NCI-H748 treated with DMSO at 0.1 percent for 48 hours (cell line): ENCODE measurements at places on chromosomes 1 and 21.

DNA sequence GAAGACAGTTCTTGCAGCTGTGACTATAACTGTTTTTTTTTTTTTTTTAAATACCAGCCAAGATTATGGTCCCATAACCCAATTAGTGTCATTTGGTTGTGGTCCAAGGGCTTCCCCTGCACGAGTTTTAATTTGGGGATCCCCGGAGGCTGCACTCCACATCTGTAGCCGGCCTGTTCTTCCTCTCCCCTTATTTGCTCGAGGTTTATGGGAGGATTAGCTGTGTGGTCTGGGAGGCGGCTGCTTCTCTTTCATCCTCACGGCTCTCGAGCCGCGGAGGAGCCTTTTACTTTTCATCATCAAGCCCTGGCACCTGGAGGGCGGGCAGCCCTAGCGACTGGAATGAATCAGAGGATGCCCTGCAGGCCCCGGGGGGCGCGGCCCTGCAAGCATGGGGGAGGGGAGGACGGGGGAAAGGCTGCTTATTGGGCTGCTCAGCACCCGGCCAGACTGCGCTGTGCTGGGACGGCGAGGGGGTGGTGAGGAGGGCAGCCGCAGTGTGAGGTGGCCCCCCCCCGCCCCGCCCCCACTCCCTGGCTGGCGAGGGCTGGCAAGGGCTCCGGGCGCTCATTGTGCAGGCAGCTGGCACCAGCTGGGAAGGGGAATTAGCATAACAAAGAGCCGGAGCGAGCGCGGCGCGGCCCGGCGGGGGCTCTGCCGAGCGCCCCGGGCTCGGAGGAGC is 18.5 kb downstream of the SERTAD4 start:
- DNase-seq, result peak; percentile 47

- no peak for DNase-seq
These were observed 26.5 kb downstream of the TSNAX start for GRCh38 chr1:231554969-231555368.

DNA sequence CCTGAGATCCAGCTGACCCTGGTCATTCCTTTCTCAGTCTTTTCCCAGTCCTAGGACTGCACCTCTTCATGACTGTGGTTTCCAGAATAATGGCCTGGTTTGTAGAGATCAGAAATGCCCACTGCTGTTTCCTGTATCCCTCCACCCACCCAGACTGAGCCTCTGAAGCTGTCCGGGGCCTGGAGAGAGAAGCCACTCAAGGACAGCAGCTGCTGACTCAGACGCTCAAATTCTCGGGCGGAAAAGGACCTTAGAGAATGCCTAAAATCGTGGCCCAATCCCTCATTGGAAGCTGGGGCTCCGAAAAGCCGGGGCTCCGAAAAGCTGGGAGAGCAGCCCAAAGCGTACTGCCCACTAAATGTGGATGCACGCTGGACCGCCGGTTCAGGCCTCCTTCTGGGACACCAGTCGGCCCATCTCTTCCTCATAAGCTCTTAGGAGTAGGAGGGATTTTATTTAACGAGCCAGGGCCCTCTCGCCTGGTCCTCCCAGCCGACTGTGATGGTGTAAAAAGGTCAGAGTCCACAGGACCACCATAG is 7.8 kb upstream of the GPR61 start:
- no peak for DNase-seq

- no peak for DNase-seq
These were observed 554.1 kb downstream of the MATN1 start for GRCh38 chr1:30169269-30169668.

GRCh38 chr1:8011923-8012858 is 13.9 kb downstream of the ERRFI1 start:
- DNase-seq, result no peak

GRCh38 chr21:23695443-23695842 is 1911.8 kb downstream of the MRPL39 start:
- DNase-seq, result no peak

- no peak for DNase-seq
These were observed 5.4 kb downstream of the JUN start for GRCh38 chr1:58778385-58779000.

- no peak for DNase-seq
These were observed 19.0 kb downstream of the CRYZ start for GRCh38 chr1:74713849-74714248.

GRCh38 chr21:25456672-25457071 is 150.6 kb downstream of the MRPL39 start:
- DNase-seq, result no peak

DNA sequence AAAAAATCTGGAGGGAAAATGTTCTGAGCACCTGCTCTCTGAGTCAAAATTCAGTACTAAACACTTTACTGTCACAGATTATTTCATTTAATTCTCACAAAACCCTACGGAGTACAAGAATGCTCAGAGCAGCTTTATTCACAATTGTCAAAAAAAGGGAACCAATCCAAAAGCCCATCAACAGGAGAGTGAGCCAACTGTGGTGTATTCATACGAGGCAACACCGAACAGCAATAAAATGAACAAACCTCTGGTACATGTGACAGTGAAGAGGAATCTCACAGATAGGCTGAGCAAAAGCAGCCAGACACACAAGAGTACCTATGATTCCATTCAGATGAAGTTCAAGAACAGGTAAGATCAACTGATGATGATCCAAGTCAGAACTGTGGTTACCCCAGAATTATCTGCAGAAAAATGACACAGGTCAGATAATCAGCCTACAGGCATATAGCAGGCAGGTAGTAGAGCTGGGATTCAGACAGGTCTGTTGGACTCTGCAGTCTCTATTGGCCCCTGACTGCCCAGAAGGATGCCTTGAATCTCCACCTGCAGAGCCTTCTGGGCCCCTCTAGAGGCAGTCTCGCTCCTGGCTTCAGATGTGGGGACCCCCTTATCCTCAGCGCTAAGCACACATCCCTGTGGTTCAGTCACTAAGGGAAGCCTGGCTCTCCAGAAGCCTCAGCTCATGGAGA is 19.2 kb downstream of the SLC9A1 start:
- DNase-seq, result no peak

DNA sequence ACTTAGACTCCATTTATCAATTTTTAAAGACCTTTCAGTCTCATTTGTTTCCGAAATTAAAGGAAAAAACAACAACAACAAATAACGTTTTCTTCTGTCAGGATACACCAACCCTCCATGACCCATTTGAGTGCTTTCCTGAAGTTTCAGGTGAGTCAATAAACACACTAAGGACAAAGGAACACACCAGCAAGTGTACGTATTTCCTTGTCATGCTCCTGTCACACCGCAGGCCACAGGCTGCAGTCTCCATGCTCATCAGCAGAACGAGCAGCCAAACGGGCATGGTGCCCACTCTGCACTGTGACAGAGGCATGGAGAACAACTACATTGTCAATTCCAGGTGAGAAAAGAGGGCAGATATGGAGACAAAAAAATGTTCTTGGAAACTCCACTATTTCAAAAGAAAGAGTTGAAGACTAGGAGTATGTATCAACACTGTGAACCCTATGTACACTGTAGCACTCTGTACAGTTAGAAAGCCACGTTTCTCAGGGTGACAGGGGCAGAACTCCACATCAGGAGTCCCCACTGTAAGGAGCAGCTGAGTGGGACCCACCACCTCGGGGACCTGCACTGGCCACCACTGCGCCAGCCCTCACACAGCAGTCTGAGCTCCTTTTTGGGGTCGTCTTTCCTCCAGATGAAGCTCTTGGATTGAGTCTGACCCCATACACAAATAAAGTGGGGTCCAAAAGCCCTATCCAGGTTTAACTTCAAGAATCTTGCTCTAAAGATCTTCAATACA is 2.6 kb downstream of the PTTG1IP start:
- no peak for DNase-seq

DNA sequence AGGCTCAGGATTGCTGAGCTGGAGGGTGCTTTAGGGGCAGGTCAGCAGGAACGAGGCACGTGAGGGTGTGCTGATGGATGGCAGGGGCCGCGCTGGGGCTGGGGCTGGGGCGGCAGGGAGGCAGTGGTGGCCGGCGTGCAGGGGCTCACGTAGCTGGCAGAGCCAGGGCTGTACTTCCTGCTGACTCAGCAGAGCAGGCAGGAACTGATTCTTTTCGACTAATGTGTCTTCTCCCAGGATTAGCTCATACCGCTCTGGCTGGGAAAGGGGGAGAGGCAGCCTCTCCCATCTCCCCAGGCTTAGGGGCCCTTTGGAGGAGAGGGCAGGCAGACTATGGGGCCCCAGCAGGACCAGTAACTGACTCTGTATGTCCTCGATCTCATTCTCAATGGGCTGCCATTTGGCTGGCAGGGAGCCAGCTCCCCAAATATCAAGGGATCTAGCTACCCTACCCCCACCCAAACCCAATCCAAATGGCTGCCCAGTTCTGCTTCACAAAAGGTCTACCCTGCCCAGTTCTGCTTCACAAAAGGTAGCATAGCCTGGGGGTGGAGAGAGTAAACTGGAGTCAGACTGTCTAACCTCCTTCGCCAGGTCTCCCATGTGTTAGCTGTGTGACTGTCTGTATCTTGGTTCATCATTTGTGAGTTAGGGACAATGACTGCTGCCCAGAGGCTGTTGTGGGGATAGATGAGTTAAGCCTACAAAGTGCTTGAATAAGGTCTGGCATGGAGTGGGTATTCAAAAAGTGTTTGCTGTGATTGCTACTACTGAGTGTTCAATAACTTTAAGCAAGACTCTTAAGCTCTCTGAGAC is 100.1 kb upstream of the SLC2A1 start:
- DNase-seq, result peak; percentile 67

- DNase-seq, result peak; percentile 18
These were observed 36.5 kb downstream of the PIK3CD start for GRCh38 chr1:9687874-9688582.

DNA sequence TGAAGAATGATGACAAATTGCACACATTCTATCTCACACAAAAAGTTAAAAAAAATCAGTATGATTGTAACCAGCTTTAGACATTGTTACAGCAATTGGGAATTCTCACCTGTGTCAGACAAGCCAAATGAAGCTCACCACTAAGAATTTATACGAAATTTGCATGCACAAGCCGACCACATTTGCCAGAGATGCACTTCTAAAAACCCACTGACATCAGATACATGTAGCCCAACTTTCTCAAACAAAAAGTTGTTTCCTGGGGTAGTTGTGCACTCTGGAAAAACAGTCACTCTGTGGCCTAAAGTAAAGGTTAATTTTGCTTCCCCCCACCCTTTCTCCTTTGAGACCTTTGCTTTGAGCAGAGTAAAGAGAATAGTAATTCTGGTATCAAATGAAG is 67.9 kb upstream of the IL12RB2 start:
- no peak for DNase-seq

DNA sequence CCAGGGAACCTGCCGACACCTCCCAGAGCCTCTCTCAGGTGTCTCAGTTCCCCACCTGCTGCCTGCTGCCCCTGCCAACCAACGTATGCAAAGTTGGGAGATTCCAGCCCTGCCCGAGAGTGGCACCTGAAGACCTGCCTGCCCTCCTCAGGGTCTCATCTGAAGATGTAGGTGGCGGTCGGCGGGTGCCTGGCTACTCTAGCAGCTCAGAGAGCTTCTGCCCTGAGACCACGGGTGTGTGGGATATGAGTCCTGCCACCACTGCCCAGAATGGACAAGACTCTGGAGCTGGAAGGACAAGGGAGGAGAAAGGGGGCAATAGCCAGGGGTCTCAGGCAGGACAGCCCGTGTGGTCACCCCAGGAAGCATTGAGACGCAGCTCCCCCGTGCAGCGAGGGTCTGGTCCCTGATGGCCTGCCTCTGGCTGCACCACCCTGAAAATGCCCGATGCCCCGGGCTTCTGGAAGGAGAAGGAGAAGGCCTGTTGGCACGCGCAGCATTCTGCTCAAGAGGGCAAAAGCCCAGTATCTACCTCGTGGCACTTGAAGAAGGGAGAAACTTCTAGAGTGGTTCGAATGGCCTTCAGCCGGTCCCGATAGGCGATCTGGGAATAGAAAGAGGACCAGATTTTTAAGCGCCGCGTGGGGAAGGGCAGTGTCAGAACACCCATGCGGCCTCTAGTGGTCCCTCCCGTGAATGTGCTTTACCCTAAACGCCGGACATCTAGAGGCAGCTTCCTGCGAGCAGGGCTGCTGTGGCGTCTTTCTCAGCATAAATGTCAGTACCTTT is 88.8 kb downstream of the STUM start:
- no peak for DNase-seq

GRCh38 chr1:50417507-50417906 is 5.7 kb downstream of the DMRTA2 start:
- DNase-seq, result no peak

- DNase-seq, result no peak
These were observed 602.9 kb downstream of the NPHP4 start for GRCh38 chr1:5389101-5389885.

GRCh38 chr1:84855691-84856630 is 37.0 kb downstream of the LPAR3 start:
- no peak for DNase-seq

DNA sequence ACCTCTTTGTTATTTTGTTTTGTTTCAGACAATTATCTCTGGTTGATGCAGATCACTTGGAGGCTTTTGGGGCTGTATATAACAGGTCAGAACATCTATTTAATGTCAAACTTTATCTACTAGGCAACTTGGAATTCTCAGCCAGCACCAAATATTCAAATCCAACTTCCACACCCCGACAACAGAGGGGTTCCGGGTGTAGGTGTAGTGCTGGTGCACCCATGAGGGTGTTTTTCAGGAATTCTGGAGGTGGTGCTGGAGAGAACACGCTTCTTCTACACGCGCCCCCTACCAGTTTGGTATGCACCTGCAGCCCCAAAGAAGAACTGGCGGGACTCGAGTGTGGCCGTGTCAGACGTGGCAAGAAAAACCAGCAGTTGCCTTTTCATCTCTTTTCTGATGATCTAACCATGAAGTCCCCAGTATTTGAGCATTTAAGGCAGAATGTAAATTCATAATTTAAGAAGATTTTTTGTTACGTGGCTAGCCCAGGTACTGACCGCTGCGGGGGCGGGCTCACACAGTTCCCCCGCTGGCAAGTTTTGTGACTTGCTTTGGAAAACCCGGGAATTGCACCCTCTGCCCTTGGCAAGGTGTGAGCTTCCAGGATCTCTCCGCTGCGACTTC is 462 bp upstream of the TLCD4 start:
- DNase-seq, result peak; percentile 47

DNA sequence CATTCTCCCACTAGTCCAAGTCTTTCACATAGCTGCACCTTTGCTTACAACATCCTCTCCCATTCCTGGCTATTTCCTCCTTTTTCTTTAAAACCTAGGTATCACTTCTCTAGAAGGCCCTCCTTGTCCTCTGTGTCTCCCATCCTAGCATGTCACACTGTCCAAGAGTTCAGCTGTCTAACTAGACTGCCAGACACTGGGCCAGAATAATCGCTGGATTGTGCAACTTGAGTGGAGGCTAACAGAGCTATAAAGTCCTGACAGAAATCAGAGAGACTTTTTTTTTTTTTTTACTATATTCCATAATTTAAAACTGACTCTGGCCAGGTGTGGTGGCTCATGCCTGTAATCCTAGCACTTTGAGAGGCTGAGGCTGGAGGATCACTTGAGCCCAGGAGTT is 4.2 kb upstream of the ANGPTL7 start:
- no peak for DNase-seq

- DNase-seq, result no peak
These were observed 51.3 kb downstream of the AKT3 start for GRCh38 chr1:243798726-243799125.

GRCh38 chr1:54365398-54365797 is 40.8 kb downstream of the SSBP3 start:
- DNase-seq, result no peak

GRCh38 chr1:64651841-64652240 is 93.0 kb upstream of the RAVER2 start:
- DNase-seq, result no peak
